Ovary (tissue), 10 donors: ENCODE measurements at places on chromosomes 1 and 21. TPM values are rescaled to one million over a fixed set of nuclear protein-coding genes. Genes with fewer than 3 reads are reported as not detected.

KRTCAP2 gene
- 158 TPM for total RNA-seq

GPA33 gene
- total RNA-seq: 0.56 TPM

LCE1A gene
- total RNA-seq: not detected

AIRE gene
- not detected for total RNA-seq

DNA sequence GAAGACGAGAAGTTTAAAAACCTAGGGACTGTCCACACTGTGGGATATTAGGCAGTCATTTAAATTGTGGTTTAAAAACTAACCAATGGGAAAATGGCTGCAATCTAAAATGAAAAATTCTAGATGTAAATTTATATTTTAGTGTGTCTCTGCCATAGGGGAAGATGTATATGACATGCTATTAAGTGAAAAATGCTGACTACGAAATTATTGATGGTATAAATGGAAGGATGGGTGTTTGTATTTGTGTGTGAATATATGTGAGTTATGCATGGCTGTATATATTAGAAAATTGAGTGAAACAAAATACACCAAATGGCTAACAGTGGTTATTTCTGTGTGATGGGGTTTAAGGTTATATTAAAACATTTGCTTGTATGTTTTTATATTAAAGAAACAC, 260.7 kb downstream of the AJAP1 start:
- no peak for DNase-seq
- no peaks in the 10 kb centered on the region for H3K4me1 ChIP-seq
- no peaks in the 10 kb centered on the region for H3K27me3 ChIP-seq
- no peak overlapping the region for H3K4me3 ChIP-seq
- H3K27ac ChIP-seq: no peak overlapping the region
- H3K36me3 ChIP-seq: no peaks in the 10 kb centered on the region

DNA sequence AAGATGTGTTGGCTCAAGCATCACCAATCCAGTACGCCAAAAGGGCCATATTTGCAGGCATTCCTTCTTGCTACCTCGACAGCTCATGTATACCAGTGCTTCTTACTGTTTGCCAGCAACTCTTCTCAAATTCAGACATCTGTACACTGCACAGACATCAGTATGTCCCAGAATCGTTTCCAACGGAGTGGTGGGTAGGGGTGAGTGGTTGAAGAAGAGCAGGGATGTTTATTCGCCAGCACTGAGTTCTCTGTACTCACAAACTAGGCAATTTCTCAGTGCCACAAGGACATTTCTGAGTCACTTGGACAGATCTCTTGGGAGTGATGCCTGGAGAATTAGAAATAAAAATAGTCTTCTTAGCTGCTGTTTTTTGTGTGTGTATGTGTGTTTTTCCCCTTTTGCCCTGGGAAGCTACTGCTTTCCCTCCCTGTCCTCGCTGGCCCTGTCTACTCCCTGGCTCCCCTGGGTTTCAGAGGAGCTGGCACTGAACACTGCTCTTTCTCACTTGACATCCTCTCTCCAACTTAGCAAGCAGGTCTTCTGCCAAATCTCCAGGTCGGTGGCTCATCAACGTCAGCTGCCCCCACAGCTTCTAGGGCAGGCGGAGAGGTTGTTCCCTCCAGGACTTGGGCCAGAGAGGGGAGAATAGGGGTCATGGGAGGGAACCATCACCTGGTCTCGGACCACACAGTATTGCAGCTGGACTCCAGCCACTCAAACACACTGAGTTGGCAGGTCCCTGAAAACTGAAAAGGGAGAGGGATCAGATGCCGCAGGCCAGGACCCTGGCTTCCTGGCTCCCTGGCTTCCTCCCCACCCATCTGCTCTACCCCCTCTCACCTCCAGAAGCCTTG, 90.5 kb downstream of the NMNAT2 start:
- H3K4me3 ChIP-seq: no peak overlapping the region
- no peak for DNase-seq
- peaks cover 3% of the 10 kb centered on the region for H3K4me1 ChIP-seq

DNA sequence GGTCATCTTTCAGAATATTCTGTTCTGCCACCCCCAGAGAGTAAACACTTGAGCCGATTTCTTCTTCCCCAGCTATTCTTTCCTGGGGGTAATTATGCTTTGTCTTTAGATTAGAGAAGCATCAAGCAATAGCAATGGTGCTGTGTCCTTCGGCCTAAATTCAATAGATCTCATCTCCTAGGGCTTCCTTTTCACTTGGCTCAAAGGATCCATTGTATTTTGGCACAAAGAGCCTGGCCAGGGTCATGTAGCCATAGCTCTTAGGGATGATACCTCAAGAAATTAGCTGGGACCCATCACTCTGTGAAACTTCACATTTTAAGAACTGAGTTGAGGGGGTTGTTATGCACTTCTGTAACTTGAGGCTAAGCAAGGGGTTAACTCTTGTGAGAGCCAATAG, 27.0 kb downstream of the MRPS6 start:
- H3K4me3 ChIP-seq: no peak overlapping the region
- H3K4me1 ChIP-seq: no peaks in the 10 kb centered on the region
- no peaks in the 10 kb centered on the region for H3K36me3 ChIP-seq

DNA sequence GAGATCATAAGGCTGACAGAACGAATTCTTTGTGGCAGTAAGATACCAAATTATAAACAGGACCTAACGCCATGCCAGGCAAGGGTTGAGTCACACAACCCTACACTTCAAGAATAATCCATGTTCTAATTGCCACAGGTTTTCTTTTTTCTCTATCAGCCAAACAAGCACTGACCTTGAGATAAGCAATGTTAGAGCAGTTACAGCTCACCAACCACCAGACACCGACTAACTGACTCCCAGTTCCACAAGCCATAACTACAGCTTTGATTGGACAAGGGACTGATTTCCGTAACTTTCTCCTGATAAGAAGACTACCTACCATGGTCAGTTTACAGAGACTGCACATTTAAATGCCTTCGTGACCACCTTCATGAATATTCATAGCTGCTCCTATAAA, 149.6 kb downstream of the PTPRU start:
- no peak overlapping the region for H3K27ac ChIP-seq
- DNase-seq: no peak
